ENCODE measurements at places on chromosomes 6 and 20.

GRCh38 chr6:30444451-30444742 is 44.9 kb upstream of the HLA-E start:
- no peak for DNase-seq

- no peak for DNase-seq
Observed at GRCh38 chr6:44268095-44268628, 2.1 kb upstream of the TMEM151B start.

- DNase-seq, result no peak
Observed at GRCh38 chr6:145017051-145017450, 718.3 kb downstream of the EPM2A start.

- DNase-seq, result no peak
Observed at GRCh38 chr6:89251170-89251569, 34.0 kb upstream of the GABRR1 start.

DNA sequence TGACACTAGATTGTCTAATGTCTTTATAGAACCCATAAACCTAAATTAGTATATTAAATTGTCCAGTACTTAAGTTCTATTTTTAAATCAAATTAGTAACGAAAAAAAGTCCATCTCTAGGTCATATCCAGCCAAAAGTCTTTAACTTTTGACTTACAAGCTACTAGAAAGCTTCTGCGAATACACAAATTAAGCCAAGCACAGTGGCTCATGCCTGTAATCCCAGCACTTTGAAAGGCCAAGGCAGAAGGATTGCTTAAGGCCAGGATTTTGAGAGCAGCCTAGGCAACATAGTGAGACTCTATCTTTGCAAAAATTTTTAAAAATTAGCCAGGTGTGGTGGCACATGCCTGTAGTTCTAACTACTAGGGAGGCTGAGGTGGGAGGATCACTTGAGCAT is 420.4 kb upstream of the PLCB4 start:
- no peak for DNase-seq

DNA sequence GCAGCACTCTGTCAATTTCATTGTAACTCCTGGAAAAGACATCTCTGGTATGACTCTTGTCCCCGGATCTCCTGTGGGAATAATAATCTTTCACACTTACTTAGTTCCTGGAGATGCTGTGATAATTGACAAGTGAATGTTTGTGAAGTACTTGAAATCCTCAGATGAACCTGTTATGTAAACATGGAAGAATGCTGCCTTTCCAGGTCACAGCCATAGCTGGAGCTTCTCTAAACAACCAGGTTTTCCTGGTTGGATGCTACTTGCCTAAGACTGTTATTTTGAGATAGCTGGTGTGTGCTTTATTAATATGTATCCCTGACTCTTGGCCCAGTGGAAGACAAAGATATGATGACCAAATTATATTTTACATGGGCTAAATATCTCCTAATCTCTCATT is 228.6 kb downstream of the KCNQ5 start:
- DNase-seq, result no peak

GRCh38 chr6:146787876-146788508 is 189.2 kb downstream of the ADGB start:
- DNase-seq, result no peak

GRCh38 chr20:22607695-22608094 is 23.3 kb upstream of the FOXA2 start:
- no peak for DNase-seq

DNA sequence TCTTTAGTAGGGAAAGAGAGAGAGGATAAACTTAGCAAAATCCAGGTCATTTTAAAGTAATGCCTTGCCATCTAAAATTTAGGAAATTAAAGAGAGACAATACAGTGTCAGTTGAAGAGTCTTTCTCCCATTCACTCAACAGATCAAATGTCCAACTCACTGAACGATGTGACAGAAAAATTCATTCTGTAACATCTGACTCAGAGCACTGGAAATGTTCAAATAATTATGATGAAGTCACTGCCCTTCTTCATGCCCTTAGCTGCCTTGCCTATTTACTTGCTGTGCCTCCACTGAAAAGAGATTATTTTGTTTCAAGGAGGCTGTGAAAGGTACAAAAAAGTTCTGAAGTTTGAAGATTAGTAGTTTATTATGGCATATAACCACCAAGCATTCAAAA is 434.8 kb downstream of the ADGRB3 start:
- no peak for DNase-seq

DNA sequence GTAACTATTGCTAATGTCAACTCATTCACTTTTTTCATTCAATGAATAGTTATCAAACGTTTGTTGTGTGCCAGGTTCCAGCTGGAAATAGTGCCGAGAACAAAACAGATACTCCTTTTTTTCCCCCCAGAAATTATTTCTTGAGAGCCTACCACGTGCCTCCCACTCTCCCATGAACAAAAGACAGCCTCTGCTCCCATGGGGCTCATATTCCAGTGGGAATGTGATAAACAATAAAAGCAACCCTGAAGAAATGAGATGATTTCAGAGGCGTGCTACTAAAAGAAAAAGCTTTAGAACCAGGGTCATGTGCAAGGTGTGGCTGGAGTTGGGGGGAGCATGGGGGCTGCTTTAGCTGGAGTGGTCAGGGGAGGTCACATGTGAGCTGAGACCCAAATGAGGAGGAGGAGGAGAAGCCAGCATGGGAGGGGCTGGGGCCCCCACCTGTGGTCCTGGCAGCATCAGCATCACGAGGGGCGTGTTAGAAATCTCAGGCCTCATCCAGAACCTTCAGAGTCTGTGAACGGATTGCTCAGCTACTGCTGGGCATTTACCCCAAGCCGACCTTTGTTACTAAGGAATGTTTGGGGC is 157.4 kb downstream of the EYA2 start:
- DNase-seq, result no peak

- DNase-seq, result peak; percentile 54
Observed at GRCh38 chr6:149749594-149750135, at the start of gene PCMT1. TSS of gene PCMT1 (plus strand) at chr6:149749741. CDS start at chr6:149749902, 161 bp downstream.

DNA sequence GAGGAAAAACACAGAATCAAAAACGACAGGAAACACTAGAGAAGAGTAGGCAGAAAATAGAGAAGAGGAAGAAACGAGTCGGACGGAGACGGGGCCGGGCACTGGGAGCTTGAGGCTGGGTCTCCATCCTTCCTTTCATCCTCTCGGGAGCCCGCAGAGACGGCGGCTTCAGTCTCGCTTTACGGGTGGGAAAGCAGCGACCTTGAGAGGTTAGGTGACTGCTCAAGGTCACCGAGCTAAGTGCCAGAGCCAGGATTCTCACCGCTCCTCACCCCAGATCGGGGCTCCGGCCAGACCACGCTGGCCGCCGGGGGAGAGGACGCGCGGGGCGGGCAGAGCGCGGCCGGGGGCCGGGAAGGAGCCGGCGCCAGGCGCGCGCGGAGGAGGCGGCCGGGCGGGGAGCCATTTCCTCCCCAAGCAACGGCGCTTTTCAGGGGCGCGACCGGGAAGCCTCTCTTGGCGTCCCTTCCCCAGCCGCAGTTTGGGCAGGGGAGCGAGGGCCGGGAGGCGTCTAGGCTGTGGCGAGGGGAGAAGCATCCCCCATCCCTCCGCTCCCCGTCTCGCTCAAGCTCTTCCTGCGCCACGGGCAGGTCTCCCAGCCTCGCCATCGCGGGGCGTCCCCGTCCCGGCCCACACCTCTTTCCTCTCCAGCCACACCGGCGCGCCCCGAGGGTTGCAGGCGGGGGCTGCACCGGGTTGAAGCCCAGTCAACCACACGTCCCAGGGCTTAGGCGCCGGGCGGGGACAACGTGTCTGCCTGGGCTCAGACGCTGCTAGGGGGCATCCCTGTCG is 24.1 kb upstream of the MAP3K7 start:
- no peak for DNase-seq

DNA sequence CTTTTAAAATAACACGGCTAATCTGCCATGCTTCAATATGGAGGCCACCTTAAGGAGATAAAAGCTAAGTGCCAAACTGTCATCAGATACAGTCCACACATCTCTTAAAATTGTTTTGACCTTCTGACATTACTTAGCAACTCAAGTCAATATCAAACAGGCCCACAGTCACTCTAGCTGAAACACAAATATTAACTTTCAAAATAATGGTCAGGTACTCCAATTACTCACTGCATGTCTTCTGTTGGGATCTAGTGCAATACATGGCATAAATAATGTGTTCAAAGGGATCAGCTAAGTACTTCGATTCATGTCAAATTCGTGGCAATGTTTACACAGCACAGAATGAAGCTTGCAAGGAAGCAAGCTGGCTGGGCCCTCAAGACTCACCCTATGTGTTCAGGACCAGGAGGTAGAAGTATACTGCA is 133.9 kb upstream of the BEND6 start:
- no peak for DNase-seq

- DNase-seq, result peak; percentile 21
Observed at GRCh38 chr6:81981812-81982211, 229.3 kb upstream of the TENT5A start.

DNA sequence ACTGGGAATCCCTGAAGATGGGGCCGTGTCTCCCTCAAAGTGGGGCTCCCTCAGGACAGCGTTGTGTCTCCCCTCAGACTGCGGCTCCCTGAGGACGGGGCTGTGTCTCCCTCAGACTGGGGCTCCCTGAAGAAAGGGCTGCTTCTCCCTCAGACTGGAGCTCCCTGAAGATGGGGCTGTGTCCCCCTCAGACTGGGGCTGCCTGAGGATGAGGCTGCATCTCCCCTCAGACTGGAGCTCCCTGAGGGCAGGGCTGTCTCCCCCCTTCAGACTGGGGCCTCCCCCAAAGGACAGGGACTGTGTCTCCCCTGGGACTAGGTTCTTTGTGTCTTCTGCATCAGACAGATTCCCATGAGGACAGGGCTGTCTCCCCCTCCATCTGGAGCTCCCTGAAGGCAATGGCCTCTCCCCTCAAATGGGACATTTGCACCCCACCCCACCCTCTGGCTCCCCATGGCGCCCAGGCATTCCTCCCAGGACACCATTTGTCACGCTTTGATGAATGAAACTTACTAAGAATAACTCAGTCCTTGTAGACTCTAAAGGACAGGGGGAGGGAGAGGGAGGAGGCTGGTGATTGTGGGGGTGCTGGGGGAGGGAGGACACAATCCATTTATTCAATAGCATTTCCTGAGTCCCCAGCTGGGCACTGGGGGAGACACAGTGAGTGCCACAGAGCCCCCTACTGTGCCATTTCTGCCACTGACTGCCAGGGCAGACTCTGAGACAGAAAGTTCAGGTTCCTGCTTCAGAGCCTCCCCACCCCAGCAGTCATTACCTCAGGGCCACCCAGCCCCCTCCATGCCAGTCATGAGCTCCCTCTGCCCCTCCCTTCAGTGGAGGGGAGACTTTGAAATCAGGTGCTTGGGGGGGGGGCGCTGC is 122.4 kb downstream of the MRPL14 start:
- no peak for DNase-seq

DNA sequence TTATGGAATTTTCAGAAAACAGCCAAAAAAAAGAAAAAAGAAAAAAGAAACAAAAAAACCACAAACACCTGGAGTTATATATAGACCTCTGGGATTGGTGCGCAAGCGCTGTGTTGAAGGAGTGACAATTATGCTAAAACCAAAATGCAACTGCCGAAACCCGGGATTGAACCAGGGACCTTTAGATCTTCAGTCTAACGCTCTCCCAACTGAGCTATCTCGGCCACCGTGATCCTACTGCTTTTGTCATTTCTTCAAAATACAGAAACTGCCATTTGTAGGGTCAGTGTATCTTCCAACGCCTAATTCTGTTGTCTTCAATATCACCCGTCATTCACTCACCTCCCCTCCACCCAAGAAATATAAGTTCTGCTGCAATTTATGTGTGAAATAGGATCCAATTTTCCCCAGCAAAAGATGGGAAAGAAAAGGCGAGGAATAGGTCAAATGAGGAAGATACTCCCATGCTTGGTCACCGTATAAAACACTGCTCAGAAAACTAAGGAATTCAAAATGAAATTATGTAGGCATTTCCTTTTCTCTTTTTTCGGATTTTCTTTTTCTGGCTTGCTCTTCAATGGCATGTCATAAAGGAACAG is 116.0 kb downstream of the TRIM27 start:
- no peak for DNase-seq

- DNase-seq, result no peak
Observed at GRCh38 chr20:52305858-52306257, 114.3 kb upstream of the ZFP64 start.

DNA sequence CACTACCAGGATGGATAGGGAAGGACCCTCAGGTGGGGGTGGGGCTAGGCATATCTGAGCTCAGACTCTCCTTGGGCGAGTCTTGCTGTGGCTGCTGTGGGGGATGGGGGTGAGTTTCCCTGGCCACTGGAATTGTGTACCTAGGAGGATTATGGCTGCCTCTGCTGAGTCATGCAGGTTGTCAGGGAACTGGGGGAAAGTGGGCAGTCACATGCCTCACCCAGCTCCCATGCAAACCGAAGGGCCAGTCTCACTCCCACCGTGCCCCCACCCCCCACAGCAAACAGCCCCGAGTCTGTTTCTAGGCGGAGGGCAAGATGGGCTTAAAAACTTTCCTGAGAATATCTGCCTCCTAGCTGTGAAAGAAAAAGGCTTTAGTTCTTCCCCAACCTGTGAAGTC is 210.3 kb upstream of the FERMT1 start:
- no peak for DNase-seq

All from BJ (cell line).